ENCODE measurements at places on chromosomes 4 and X.

DNA sequence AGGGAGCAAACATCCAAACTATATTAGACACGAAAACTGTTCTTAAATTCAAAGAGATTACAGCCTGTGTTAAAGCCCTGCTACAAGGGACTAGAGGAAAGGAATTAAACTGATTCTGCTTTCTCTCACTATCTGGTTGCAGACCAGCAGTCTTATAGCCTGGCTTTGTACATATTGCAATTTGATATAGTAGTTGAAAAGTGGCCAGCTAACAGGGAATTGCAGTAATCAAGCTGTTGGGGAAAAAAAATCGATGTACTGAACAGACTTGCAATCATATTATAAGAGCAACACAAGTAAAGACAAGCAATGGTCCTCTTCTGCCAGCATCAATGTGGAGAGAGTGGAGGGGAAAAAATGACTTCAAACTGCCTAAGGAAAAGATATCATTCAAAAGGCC is 364.4 kb upstream of the EPHA5 start:
- DNase-seq: no peak

GRCh38 chr4:120948382-120948781 is 25.9 kb upstream of the PRDM5 start:
- no peak for DNase-seq

DNA sequence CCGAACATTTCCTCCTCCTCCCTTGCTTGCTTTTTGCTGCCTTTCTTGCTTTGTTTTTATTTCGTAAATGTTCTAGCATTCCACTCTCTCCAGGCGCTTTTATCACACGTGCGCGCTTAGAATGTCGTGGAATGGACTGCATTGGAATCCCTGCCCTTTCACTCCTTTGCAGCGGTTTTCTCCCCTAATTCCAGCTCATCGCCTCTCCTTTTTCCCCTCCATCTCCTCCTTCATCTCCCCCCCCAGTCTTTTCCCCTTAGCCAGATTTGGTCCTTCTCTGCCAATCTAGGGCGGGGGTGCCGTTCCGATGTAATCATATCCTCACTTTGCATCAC is 579 bp downstream of the OGT start:
- no peak for DNase-seq

- no peak for DNase-seq
These were observed 88.7 kb upstream of the ELOVL6 start for GRCh38 chr4:110287130-110287529.

DNA sequence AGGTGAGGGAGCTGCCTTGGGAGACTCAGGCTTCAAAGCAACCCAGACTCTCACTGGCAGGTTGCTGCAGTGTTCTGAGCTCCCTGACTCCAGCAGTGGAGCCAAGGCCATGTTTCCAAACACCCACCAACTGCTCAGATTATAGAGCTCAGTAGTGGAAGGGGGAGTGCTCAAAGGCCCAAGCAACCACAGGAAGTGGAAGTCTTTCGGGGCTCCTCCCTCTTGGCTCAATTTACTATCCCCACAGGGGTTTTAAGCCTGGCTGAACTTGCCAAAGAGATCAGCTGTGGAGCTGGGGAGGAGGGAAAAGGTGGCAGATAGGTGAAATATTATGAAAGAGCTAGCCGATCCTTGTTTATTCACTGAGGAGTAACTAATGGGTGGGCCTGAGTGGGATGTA is 82.5 kb downstream of the HPRT1 start:
- no peak for DNase-seq

- DNase-seq: no peak
These were observed 32.9 kb upstream of the STX18 start for GRCh38 chr4:4574792-4575191.

DNA sequence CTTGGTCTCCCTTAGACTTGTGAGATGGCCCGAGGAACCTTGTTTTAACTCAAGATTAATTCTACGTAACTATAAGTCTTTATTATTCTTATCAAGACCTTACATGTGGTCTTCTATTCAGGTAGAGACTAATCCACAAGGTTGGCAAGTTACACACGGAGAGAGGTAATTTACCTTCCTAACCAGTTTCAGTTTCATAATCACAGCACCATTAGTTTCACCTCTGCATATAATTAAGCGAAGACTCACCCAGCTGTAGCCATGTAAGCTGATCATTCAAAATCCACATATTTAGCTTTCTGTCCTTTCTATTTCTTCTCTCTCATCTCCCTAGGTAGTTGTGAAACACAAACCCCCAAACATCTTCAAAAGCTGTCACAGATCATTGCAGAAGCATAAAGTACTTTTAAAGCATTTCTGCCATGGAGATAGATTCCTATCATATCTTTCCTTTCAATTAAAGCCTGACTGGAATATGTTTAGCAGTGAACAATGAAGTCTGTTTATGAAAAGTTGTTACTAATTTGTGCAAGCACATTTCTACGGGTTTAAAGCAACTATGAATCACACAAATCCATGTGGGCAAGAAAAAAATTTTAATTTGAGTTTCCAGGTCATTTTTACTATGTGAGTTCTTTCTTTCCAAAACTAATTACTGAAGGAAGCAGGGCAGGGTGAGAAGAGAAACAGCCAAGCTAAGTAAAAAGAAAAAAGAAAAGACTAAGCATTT is 78.5 kb downstream of the BTC start:
- no peak for DNase-seq

DNA sequence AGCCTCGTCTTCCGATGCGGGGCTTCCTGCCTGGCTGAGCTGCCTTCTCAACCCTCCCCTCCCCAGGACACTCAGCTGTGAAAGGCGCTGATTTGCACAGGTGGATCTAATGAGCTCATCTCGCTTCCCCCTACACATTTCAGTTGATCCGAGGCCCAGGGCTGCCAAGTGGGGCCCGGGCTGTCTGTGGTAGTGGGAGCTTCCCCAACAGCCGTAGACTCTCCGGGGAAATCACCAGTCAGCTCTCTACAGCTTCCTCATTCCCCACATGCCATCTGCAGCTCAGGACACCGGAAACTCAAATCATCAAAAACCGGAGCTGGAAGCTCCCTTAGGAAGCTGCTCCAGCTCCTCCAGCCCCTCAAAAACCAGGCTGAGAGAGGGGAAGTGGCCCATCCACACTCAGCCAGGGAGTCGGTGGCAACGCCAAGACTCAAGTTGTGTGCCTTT is 56.2 kb downstream of the SMIM20 start:
- DNase-seq: no peak

DNA sequence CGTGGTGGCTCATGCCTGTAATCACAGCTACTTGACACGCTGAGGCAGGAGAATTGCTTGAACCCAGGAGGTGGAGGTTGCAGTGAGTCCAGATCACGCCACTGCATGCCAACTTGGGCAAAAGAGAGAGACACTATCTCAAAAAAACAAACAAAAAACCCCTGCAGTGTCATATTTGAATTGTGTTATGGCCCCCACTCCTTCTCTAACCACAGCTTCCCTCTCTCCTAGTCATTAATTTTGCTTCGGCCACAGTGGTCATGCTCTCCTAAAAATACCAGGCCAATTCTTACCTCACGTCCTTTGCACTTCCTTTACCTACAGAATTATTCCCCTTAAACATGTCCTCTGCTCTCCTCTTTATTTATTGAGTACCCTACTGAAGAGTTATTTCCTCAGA is 206.1 kb downstream of the PPP3CA start:
- no peak for DNase-seq

GRCh38 chr4:51999250-51999649 is 20.9 kb downstream of the LRRC66 start:
- no peak for DNase-seq

DNA sequence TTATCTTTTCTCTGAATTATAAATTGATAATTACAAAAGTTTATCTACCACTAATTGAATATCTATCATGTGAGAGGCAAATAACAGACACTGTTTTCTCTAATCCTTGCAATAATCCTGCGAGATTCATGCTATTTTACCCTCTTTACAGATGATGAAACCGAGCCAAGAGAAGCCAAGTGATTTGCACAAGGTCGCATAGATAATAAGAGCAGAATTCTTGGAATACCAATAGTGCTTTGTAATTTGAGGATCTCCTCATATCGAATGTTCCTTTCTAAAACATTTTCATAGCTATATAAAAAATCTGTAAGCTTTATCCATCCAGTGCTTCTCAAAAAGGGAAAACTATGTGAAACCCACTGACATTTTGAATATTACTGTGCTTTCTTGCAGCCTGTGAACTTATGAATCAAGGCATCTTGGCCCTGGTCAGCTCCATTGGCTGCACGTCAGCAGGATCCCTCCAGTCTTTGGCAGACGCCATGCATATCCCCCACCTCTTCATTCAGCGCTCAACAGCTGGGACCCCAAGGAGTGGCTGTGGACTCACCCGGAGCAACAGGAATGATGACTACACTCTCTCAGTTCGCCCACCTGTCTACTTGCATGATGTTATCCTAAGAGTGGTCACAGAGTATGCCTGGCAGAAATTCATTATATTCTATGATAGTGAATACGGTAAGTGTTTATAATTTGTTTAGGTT is 743.8 kb upstream of the ATOH1 start:
- no peak for DNase-seq
